ENCODE measurements at places on chromosomes 5 and 9.

GRCh38 chr9:94851892-94852291 is 125.4 kb downstream of the AOPEP start:
- no peak for DNase-seq

DNA sequence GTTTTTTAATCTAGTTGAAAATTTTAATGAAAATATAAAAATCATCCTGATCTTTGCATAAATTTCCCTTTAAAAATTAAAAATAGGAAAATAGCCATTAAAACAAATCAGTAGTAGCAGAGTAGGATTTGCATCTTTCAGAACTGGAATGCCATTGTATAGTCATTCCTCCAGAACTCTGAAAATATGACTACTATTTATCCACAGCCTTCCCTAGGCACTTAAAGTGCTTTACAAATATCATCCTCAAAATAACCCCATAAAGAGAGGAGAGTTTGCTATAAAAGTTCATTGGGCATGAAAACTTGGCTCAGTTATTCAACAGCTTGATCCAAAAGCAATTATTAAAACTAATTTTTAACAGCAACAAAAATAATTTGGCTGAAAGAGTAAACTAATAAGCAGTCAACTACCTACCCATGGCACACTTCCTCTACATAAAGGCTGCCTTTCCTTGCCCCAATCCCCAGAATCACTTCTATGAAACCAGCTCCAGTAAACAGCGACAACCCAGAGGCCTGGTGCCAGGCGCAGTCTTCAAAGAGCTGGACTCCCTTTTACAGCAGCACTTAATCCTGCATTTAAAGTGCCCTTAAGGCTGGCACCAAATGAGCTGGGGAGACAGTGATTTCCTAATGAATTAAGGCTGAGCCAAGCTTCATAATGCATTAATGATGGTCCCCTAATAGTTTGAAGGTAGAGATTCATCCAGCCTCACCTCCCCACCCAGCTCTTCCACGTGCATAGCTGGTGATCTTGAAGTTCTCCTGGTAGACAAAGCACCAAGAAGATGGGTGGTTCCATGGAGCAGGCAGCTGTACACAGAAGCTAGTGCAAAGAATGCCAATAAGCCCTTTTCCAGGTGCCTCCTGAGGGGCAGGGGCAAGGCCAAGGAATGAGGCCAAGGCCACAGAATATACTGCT is 36.1 kb downstream of the LHFPL2 start:
- no peak for DNase-seq

DNA sequence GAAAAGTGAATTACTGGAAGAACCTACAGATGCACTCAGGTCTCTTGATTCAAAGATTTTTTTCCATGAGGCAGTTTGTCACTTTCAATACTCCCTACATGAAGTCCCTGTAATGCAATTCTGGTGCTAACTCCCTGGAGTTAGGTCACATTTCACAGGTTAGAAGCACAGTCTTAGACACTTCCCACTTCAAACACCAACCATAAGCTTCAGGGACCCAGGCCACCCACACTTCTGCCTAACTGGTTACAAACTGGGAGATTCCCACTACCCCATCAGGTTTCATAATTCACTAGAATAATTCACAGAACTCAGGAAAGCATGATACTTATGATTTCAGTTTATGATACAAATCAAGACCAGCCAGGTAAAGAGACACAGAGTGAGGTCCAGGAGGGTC is 29.0 kb upstream of the FOXI1 start:
- DNase-seq = no peak

GRCh38 chr5:102670224-102670836 is 84.8 kb upstream of the PAM start:
- DNase-seq = peak; percentile 54

DNA sequence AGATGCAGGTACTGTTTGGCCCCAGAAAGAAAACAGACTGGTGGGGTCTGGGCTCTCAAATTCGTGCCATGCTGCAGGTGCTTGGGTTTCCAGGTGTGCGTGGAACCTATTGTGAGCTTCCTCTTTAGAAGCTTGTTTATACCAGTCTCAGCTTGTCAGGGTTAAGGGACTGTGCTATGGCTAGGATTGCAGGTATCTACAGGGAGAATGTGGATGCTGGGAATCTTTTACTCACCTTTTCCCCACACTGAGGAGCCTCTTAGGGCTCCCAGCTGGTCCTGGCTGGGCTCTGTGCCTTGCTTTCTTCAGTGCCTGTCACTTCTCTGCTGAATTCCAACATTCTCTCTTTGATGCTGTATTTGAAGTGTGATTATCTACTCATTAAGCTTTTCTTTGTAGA is 111.8 kb downstream of the WDR70 start:
- no peak for DNase-seq

GRCh38 chr9:33220681-33221567 is 19.0 kb upstream of the SPINK4 start:
- DNase-seq = no peak

DNA sequence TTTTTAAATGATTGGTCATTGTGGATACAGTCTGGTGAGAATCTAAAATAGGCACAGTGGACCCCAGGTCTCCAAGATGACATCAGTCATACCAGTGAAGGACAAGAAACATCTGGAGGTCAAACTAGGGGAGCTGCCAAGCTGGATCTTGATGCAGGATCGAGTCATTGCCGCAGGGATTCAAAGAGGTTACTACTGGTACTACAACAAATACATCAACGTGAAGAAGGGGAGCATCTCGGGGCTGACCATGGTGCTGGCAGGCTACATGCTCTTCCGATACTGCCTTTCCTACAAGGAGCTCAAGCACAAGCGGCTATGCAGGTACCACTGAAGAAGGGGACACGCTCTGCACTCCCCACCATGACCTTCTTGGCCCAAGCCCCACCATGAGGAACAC is 20.9 kb downstream of the FOXB2 start:
- peak; percentile 45 for DNase-seq

- no peak for DNase-seq
Observed at GRCh38 chr9:77981332-77981731, 50.3 kb downstream of the GNAQ start.

DNA sequence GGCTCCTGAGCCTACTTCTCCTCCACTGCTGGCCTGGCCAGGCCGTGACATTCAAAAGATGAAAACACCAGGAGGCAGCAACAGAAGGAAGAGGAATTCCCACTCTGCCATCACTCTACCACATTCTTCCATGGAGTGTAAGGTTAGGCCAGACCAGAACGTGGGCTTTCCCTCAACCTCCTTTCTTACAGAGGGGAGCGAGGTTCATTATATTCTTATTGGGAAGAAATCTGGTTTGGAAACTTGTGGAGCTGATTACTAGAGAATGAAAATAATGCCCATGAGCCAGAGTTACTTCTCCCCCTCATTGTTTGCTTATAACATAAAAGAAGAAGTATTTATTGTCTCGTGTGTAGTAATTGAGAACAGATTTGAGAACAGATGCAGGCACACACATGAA is 136.3 kb upstream of the BASP1 start:
- no peak for DNase-seq

- DNase-seq = no peak
Observed at GRCh38 chr5:78007233-78007632, 231.1 kb upstream of the TBCA start.

- no peak for DNase-seq
Observed at GRCh38 chr5:154830219-154830595, 20.2 kb downstream of the FAXDC2 start.

GRCh38 chr5:112885001-112885400 is 23.9 kb downstream of the SRP19 start:
- DNase-seq = no peak

- DNase-seq = peak; percentile 38
Observed at GRCh38 chr9:95268681-95269080, 48.8 kb downstream of the FANCC start.

GRCh38 chr5:6805841-6806240 is 92.6 kb downstream of the TENT4A start:
- no peak for DNase-seq

GRCh38 chr5:122727112-122727541 is 47.8 kb upstream of the SNX2 start:
- DNase-seq = no peak

- DNase-seq = no peak
Observed at GRCh38 chr5:115749016-115749415, 67.4 kb downstream of the CDO1 start.

DNA sequence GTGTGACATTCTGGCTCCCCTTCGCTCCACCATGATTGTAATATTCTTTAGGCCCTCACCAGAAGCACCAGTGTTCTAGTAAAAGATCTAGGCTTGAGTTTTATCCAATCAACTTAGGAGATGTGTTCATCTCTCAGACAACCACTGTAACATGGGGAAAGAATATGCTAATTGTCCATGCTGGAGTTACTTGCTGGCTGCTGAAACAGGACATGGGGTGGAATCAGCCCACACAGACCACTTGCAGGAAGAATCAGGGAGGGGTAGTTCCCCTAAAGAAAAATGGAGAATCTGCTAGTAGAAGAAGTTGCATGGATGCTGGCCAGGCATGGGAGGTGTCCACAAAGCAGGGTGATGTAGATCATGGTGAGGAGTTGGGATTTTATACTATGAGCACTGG is 86.2 kb downstream of the FEM1C start:
- no peak for DNase-seq

DNA sequence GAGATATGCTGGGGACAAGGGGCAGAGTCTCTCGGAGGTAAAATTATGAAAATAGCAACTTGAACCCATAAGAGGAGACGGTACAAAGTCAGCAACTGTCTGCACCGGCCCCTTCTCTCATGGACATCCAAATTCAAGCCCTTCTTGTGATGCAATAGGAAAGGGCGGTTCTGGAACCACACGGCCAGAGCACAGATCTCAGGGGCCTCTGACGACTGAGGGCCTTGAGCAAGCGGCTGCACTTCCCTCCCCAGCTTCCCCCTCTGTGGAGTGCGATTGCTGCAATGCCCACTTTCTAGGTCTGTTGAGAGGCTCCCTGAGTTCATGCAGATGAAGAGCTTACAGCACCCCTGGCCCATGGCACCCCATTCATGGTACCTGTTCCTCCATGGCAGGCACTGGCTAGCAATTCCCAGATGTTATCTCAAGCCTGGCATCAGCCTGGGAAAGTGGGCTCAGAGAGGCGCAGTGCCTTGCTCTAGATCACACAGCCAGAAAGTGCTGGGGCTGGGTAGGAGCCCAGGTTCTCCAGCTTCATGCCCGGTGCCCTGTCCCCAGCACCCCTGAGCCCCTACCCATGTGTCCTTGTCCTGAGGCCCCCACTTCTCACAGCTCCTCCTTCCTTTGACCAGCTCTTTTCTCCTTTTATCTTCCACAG is 17.7 kb upstream of the CPLX2 start:
- DNase-seq = no peak

DNA sequence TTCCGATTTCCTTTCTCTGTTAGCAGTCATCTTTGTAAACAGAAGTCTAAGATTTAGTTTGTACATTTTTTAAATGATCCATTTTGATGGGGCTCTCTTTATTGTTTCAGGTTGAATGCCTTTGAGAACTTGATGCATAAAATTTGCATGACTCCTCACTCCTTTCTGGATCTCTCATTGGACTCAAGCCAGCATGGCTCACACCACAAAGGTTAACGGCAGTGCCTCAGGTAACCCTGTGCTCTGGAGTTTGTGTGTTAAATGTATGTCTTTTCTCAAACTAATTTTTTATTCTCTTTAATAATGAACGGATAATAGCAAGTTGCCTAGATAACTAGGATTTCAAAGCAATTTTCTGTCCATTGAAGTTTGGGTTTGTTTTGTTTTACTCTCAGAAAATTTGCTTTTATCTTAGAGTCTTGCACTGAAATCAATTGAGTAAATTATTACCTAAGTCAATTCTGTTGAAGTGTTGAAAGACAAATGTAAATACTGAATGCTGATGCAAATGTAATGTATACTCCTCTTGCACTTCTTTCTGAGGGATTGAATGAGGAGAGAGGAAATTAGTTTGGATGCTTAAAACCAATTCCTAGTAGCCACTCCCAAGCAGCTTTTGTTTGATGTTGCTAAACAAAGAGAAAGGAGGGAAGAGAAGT is 164.6 kb upstream of the DMRT1 start:
- DNase-seq = no peak

DNA sequence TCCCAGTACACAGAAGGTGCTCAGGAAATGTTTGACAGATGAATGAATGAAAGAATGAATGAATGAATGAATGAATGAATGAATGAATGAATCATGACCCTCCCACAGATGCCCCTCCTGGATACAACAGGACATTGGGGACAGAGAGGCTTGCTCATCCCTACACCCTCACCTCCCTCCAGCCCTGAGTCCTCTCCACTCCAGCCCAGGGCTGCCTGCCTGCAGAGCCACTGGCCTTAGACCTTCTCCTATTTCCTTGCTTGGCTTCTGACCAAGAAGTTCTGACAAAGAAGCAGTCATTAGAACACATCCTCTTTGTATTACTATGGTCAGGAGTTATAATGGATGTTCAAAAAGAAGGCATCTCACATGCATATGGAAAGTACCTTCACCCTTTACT is 240.7 kb upstream of the DAPK1 start:
- DNase-seq = no peak

GRCh38 chr9:84379740-84380139 is 39.2 kb upstream of the SLC28A3 start:
- no peak for DNase-seq

DNA sequence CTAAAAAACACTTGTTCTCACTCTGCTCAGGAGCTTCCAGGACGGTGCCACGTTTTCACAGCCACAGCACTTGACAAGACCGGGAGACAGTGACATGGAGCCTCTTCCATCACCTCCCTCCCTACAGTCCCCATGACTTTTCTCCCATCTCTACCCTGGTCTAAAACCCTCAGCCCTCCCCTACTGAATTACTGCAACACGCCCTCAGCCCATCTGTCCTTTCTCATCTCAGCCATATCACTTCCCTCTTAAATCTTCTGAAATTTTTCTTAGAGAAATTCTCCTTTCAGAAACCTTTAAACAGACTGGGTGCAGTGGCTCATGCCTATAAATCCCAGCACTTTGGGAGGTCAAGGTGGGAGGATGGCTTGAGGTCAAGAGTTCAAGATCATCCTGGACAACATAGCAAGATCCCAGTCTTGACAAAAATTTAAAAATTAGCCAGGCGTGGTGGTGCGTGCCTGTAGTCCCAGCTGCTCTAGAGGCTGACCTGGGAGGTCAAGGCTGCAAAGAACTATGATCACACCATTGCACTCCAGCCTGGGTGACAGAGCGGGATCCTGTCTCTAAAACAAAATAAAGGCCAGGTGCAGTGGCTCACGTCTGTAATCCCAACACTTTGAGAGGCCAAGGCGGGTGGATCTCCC is 125.8 kb downstream of the MYO10 start:
- no peak for DNase-seq

DNA sequence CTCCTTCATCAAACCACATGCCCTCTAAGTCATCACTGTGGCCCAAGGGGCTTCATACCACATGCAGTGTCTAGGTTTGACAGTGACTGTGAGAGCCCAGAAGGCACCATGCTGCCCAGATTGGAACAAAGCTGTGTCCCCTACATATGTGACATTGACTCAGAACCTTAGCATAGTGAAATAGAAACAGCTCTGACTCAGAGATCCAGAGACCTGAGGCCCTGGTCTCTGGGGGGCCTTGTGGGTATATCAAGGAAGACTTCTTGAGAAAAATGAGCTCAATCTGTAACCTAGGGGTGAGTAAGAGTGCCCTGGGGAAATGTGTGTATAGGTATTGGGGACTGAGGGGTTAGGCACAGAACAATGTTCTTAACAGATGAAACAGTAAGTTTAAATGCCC is 7.1 kb upstream of the ENTREP1 start:
- DNase-seq = no peak

All from H9 (cell line).